Stimulated activated CD4-positive, alpha-beta T cell treated with anti-CD3 and anti-CD28 coated beads, Interleukin-4, amount 100 ng/mL, for 1 hour (primary cell): ENCODE measurements at places on chromosomes 7 and 10.

GRCh38 chr7:127900732-127901685 is 130.2 kb downstream of the LRRC4 start:
- DNase-seq, result no peak

GRCh38 chr7:80498481-80499349 is 13.1 kb downstream of the GNAT3 start:
- no peak for DNase-seq

DNA sequence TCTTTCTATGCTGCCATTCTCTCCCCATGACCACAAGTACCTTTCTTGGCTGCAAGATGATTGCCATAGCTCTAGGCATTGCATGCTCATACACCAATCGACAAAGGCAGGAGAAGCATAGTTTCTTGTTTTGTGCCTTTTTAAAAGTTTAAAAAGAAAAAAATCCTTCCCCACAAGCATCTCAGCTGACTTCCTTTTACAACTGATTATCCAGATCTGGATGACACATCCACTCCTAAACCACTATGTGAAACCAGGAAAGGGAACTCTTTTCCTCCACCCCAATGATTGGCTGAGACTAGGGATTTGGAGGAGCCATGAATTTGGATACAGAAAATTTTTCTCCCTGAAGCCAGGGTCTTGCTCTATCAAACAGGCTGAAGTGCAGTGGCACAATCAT is 14.5 kb upstream of the LRRC4 start:
- no peak for DNase-seq

GRCh38 chr7:75658802-75659201 is 79.9 kb downstream of the HIP1 start:
- DNase-seq, result no peak

DNA sequence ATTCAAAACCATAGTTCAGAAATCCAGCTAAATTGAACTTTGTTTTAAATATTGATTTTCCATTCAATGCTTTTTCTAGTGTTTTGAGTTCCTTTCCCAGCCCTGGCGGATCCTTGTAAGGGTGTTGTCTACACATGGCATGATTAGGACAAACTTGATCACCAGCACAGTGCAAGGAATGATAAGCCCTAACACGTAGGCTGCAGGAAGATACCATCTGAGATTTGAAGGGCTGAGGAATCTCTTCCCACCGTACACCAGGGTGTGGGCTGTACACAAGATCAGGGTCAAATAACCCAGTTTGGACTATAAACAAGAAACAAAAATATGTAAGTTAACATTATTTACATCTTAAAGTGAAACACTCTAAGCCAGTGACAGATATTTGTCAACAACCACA is 27.4 kb downstream of the STEAP4 start:
- DNase-seq, result no peak

GRCh38 chr10:38007991-38008390 is 2.5 kb upstream of the ZNF33A start:
- no peak for DNase-seq

- DNase-seq, result no peak
Observed at GRCh38 chr10:71538608-71539260, 142.0 kb downstream of the CDH23 start.

DNA sequence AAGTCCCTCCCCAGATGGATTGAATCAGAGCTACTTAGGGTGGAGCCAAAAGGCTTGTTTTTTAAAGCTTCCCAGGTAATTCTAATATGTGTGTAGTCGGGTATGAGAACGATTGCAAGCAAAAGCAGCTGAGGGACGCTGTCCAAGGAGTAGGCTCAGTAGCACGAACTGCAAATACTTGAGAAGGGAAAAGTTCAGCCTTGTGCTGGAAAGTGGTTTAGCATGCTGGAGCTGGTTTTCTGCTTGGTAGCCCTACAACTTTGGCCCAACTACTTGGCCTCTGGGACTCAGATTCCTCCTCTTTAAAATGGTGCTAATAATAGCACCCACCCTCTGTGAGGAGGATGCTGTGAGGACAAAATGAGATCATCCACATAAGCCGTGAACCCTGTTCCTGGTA is 76.2 kb downstream of the AHR start:
- no peak for DNase-seq

- no peak for DNase-seq
Observed at GRCh38 chr10:306675-307185, 171.5 kb downstream of the ZMYND11 start.

GRCh38 chr10:4595719-4596319 is 230.2 kb upstream of the AKR1E2 start:
- DNase-seq, result no peak

GRCh38 chr10:98636921-98637329 is 190.2 kb upstream of the HPS1 start:
- DNase-seq, result no peak

DNA sequence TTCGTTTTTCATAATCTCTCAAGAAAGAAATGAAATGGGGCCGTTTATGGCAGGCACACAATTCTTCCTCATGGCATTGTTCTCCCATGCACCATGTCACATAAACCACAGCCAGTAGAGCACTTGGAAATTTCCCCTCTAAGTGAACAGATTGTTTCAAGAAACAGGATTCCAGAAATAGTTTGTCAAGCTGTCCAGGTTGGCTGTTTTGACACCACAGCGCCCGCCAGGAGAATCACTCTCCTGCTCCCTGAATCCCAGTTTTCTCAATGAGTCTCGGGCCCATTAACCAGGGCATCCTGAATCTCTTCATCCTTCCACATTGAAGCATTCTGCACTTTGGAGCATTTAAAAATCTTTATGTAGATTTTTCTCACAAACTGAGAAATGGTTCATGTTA is 172.2 kb upstream of the NEBL start:
- DNase-seq, result no peak

DNA sequence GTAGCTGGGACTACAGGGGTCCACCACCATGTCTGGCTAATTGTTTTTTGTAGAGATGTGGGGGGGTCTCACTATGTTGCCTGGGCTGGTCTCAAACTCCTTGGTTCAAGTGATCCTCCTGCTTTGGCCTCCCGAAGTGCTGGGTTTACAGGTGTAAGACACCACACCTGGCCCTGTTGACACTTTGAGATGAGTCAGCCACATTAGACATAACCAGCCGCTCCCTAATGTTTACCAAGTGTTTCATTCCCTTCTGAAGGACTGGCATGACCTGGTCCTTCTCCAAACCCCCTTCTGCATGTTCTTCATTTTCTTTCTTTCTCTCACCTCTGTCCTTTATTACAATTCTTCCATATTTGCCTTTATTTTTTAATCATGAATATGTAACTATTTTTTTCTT is 67.8 kb downstream of the TAF3 start:
- DNase-seq, result no peak

DNA sequence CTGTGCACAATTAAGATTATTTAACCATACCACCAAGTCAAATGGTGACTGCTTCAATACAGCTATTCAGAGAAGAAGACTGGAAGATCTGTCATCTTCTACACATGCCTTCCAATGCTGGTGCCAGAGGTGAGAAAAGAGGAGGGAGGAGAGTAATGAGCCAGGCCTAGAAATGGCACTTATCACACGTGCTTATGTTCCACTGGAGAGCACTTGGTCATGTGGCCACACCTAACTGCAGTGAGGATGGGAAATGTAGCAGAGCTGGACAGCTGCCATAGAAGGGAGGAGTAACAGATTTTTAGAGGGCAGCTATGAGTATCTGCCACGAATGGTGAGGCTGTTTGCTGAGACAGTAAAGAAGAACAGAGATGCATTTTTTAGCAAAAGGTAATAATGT is 77.1 kb downstream of the MPLKIP start:
- no peak for DNase-seq

- DNase-seq, result no peak
Observed at GRCh38 chr10:118290471-118290995, 51.6 kb downstream of the FAM204A start.

GRCh38 chr7:85125651-85126131 is 61.2 kb downstream of the SEMA3D start:
- no peak for DNase-seq

GRCh38 chr7:42250411-42250810 is 13.4 kb upstream of the GLI3 start:
- DNase-seq, result no peak

GRCh38 chr10:93364966-93365365 is 117.2 kb downstream of the MYOF start:
- no peak for DNase-seq

- no peak for DNase-seq
Observed at GRCh38 chr7:43041105-43041504, 71.3 kb upstream of the HECW1 start.

DNA sequence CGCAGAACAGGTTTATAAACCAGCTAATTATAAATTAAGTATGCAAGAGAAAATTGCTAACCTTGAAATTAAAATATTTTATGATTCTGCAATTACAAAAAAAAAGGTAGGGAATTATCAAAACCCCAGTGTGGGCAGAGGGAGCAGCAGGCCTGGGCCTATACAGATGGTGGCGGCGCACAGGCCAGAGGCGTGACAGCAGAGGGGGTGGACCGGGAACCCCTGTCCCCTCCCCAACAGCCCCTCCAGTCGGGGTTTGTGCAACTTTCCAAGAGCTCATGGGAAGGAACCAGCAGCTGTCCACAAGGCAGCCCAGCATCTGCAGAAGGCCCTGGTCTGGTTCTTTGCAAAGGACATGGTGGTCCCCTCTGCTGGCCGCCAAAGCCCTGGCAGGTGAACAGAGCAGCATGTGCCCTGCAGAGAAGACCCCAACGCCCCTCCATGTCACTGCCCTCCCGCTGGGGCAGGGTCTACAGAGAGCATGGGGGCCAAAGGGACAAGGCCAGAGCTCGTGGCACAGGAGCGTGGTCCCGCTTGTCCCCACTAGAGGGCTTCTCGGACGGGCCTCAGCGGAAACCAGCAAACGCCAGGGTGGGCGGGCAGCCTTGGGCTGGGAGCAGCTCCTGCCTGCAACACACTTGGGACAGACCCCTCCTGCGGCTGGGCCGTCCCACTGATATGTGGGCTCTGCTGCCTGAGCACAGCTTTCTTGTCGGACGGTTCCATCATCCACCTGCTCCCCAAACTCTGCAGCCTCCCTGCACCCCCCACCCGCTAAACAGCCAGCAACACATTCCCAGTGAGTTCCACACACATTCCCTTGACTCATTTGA is 75.1 kb downstream of the EBF3 start:
- peak; percentile 55 for DNase-seq

DNA sequence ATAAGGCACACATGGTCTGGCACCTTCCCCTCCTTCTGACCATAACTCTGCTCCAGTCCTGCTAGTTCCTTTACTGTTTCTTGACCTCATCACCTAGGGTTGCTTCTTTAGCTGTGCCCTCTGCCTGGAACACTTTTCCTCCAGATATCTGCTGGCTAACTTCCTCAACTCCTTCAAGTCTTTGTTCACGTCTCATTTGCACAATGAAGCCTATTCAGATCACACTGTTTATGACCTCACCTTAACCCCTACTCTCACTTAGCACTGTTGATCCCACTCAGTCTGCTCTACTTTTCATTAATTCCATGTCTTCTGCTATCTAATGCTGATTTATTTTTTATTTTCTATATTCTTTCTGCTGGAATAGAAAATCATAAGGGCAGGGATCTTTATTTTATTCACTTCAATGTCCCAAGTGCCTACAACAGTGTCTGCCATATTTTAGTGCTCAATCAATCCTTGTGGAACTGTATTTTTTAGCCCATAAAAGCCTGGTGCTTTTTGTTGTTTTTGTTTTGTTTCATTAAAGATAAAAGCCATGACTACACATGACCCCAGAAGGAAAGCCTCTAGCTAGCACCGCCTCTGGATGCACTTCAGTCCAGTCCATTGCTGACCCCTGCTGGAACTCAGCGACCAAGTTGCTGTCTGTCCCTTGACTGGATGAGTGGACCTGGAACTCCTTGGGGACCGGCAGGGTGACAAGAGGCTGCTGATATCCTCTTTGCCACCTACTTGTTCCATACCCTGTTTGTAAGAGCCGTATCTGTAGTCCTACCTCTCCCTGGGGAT is 12.3 kb downstream of the KLF14 start:
- peak; percentile 5 for DNase-seq

DNA sequence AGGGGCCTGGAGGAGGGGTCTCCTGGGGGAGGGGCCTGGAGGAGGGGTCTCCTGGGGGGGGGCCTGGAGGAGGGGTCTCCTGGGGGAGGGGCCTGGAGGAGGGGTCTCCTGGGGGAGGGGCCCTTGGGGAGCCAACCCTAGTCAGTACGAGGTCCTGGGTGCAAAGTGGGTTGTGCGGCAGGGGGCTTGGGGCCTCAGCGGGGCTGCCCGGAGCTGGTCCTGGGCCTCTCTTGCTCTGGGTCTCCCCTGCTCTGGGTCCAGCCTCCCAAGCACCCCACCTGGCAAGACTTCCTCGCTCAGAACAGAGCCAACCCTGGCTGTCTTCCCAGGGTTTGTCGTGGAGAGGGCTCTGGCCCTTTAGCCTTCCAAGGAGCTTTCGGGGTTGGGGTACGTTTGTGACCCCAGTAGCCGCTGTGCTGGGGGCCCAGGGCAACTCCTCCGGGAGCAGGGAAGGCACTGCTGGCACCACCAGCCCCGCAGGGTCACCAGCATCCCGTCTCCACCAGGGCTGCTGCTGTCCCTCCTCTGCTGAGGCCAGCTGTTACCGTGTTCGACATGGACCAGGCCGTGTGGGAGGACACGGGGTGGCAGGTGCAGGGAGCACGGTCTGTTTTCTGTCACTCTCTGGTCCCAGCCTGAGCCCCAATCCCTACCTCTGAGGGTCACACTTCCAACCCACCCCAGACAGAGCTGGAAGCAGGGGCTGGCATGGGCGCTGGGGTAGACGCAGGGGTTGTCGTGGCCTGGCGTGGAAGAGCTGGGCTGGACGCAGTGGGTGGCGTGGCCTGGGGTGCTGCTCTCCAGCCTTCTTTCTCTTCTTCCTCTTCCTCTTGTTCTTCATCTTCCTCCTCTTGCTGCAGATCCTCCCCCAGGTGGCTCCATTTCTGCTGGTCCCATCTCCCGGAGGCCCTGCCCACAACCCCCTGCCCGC is 22.8 kb downstream of the PWWP2B start:
- DNase-seq, result no peak

GRCh38 chr7:158277219-158278141 is 310.1 kb downstream of the PTPRN2 start:
- no peak for DNase-seq

- no peak for DNase-seq
Observed at GRCh38 chr7:41648501-41648900, 54.4 kb downstream of the INHBA start.
